Stimulated activated CD8-positive, alpha-beta memory T cell treated with anti-CD3 and anti-CD28 coated beads, Interleukin-4, amount 100 ng/mL, for 1 hour (primary cell): ENCODE measurements at places on chromosomes 5 and 9.

- no peak for DNase-seq
Measured at GRCh38 chr5:157546456-157547100, 29.0 kb downstream of the ADAM19 start.

DNA sequence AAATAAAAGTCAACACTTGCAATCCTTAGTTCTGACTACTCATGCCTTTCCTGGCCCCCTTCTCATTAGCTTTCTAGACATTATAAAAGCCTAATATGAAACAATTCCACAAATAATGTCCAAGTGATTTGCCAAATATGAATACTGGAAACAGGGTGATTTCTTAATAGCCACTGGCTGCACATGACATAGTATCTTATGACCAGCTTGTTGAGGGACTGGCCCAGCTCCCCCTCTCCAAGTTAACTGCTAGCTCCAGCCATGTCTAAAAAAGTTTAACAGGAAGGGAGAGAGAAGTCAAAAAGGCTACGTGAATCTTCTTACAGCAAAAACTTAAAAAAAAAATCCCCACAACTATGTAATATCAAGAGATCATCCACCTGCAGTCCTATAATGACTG is 1.5 kb downstream of the CERT1 start:
- DNase-seq, result no peak

- no peak for DNase-seq
Measured at GRCh38 chr9:129539446-129539845, 81.5 kb downstream of the C9orf50 start.

GRCh38 chr9:79266986-79267385 is 304.8 kb upstream of the TLE4 start:
- DNase-seq, result no peak

GRCh38 chr9:108395421-108395820 is 460.4 kb downstream of the ACTL7B start:
- no peak for DNase-seq

DNA sequence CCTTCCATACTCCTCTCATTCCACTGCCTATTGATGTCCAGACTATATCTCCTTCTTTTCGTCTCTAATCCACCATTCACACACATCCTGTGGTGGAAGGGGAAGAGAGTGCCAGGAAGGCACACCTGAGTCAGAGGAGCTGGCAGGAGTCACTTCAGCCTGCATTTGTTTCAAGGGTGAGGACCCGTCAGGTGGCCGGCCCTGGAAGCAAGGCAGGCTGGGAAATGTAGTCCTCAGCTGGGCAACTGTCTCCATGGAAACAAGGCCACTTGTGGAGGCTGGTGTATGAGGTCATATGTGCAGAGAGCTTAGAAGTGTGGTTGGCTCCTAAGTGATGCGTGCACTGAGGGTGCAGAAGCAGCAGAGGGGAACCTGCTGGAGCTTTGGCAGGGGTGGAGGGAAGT is 278.4 kb downstream of the NSG2 start:
- no peak for DNase-seq

- no peak for DNase-seq
Measured at GRCh38 chr5:146514575-146514974, 1.4 kb downstream of the GPR151 start.

DNA sequence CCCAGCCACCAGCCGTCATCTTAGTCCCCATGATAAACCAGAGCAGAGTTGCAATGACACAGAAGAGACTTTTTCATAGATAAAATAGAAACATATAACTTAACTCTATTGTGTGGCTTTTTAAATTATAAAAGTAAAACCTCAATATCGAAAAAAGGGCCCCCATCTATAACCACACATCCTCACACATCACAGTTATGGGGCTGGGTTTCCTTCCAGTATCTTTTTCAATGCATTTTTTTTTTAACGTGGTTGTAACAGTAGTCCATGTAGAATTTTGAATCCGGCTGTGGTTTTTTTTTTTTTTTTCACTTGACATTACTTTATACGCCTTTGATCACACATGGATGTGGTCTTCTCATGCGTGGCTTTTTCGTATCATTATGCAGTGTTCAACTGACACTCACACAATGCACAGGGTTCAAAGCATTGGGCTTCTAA is 77.4 kb downstream of the CFAP77 start:
- no peak for DNase-seq

- no peak for DNase-seq
Measured at GRCh38 chr5:51652980-51653379, 269.7 kb downstream of the ISL1 start.

DNA sequence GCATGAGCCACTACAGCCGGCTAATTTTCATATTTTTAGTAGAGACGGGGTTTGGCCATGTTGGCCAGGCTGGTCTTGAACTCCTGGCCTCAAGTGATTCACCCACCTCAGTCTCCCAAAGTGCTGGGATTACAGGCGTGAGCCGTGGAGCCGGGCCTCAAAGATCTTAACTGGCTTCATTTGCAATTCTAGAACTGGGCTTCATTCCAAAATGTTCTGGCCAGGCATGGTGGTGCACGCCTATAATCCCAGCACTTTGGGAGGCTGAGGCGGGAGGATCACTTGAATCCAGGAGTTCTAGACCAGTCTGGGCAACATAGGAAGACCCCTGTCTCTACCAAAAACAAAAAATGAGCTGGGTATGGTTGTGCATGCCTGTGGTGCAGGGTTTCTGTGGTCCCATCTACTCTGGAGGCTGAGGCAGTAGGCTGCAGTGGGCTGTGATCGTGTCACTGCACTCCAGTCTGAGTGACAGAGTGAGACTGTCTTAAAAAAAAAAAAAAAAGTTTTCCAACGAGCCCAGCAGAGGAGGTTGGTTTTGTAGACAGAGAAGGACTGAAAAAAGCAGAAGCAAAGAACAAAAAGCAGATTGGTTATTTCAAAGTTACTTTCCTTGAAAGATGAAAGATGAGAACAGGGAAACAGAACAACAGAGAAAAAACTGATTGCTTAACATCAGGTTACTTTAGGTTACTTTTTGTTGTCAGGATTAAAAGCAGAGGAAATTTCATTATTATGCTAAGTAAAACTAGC is 78.2 kb downstream of the ANKRD55 start:
- no peak for DNase-seq

DNA sequence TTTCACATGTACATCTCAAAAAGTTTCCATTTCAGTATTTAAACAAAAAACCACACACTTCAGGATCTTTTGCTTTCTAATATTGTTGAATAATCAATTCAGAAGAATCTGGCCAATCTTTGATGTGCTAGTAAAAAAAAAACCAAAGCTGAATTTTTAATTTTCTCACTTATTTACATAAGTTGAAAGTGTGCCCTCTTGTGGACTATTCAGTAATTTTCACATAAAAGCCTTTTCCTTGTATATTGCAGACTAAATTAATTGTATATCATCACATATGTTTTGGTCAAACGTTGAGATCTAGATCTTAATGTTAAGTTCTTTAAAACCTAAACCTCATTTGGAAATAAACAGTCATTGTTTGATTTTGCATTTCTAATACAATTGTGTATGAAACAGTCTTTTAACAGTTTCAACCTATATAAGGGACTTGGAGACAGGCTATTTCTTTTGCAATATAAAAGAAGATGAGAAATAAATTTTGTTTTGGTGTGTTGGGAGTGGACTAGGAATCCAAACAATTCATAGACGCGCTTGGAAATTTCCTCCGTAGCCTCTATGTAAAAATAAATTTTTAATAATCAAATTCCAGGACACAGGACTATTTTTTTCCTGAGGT is 68.1 kb downstream of the NIPBL start:
- DNase-seq, result no peak

- DNase-seq, result no peak
Measured at GRCh38 chr5:62562867-62563266, 15.8 kb upstream of the LRRC70 start.

GRCh38 chr5:73273379-73274050 is 100.5 kb downstream of the TMEM174 start:
- no peak for DNase-seq

GRCh38 chr5:156126716-156127115 is 200.2 kb upstream of the SGCD start:
- DNase-seq, result no peak

- no peak for DNase-seq
Measured at GRCh38 chr5:139895647-139896046, 100.0 kb downstream of the PSD2 start.

DNA sequence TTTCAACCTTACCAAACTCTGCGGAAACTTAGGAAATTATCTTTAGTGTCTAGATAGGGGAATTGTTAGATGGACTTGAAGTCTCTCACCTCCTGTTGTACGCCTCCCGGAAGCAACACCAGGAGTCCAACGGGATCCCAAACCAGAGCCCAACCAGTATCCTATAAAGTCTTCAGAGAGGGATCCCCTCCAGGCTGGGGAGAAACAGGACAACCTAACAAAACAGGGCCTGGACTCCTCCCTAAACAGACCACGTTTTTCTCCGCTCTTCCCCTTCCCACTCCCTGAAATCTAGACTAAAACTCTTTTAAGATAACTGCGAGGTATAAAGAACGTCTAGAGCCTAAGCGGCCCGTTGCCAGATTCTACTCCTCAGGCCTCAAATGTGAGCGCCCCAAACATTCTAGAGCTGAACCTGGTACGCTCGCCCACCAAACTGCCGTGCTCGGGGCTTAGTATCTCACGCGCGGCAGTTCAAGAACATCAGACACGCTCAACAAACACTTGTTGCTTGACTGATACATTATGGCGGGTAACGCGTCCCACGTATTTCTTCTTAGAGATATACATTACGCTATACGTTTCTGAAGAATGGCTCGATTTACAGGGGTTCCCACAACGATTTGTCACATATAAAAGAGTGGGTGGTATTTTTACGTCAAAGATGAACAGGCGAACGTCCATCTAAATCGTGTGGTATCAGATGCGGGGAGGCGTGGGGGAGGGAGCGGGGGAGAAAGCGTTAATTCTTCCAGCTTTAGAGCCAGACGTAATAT is 663 bp upstream of the SMIM27 start:
- DNase-seq, result no peak

DNA sequence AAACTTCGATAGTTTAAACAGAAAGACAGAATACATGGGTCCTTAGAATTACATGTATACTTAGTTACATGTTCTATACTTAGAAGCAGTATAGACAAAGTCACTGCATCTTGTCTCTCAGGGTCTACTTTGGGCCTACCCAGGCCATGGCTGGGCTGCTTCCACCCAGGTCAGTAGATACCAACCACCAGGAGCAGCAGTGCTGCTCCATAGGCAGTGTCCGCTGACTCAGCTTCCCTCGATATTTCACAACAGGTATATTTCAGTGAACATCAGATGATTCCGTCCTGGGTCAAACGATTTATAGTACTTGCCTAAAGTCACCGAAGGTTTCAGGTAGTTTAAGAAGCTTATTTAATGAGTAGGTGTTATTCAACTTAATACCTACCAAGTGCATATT is 18.0 kb downstream of the IARS1 start:
- no peak for DNase-seq

DNA sequence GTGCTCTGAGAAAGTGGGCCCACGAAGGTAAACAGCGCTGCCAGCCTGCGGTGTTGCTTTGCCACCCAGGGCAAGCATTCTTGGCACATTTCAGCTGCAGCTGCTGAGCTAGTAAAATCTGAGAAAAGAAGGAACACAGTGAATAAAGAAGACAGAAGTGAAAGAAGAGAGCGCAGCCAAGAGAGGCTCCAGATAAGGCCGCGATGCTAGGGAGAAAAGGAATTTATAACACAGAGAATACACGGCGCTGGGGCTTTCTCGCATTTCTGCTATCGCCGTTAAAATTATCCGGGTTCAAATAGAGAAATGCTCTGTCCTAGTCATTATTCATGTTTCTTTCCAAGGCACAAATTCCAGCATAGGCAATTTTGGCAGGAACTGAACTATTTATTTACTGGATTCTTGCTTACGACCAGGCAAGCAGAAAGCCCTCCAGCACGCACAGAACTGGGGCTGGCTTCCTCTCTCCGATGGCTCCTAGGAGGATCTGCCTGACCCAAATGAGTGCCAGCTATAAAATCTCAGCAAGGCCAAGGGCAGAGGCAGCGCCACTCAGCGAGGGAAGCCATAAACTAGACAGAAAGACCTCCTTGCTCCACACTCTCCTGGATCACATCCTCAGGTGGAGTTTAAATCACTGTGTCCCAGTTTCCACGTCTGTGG is 111.2 kb downstream of the ATPSCKMT start:
- DNase-seq, result no peak

GRCh38 chr5:154473581-154474283 is 4.3 kb downstream of the HAND1 start:
- DNase-seq, result no peak

DNA sequence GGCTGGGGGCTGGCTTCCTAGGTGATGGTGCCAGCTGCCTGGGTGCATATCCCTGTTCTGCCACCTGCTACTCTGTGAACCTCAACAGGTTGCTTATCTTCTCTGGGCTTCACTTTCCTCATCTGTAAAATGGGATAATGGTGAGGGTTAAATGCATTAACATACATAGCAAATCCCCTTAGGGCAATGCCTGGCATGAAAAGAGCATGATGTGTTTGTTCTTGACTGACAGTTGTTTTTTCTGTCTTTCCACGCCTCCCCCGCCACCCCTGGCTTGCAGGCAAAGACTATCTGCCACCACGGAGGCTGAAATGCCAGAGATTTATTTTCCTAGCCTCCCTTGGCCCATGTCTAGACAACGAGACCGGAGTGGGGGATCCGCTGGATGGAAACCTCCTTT is 280.5 kb downstream of the NSG2 start:
- DNase-seq, result no peak

- no peak for DNase-seq
Measured at GRCh38 chr5:81359108-81359507, 34.8 kb downstream of the ACOT12 start.
